Activated CD8-positive, alpha-beta T cell treated with anti-CD3 and anti-CD28 coated beads for 36 hours (primary cell): ENCODE measurements at places on chromosomes 6 and 20.

DNA sequence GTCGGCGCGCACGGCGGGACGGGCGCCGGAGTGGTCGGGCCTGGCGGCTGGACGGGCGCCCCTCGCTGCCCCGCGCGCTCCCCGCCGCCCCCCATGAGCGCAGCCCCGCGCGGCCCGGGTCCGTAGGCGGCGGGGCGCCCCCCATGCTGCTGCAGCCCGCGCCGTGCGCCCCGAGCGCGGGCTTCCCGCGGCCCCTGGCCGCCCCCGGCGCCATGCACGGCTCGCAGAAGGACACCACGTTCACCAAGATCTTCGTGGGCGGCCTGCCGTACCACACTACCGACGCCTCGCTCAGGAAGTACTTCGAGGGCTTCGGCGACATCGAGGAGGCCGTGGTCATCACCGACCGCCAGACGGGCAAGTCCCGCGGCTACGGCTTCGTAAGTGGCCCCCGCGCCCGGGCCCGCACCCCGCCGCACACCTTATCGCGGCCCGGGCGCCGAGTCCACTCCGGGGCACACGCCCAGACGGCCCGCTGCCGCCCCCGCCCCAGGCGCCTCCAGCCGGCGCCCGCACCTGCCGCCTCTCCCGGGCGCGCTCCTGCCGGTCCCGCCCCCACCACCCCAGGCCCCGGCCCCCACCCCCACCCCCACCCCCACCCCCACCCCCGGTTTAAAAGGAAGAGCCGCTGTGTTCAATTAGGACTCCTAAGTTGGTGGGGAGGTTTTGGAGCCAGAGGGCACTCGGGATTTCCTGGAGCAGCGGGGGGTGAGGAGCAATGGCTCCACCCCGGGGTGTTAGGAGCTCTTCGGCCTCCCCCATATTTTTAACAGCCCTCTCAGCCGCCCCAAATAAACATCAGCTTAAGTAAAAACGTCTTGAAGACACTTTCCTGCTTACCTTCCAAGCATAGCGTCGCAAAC is 474 bp downstream of the RBM38 start:
- DNase-seq, result peak; percentile 56

DNA sequence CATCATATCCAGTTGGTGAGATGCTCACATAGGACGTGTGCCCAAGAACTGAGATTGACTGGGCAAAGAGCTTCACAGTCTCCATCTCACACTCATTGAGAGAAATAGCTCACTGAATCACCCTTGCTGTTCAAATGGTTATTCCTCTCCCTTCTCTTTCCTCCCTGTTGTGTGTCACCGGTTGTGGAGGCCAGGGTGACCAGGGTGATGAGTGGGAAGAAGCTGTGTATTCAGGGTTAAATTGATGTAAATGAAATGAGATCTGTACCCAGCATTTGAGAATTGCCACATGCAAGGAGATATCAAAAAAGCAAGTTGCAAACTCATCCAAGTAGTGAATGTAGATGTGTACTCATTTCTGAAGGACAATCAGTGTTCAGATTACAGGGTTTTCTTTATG is 36.6 kb upstream of the VAPB start:
- peak; percentile 19 for DNase-seq

GRCh38 chr20:33796263-33796906 is 14.8 kb upstream of the CHMP4B start:
- no peak for DNase-seq

GRCh38 chr6:106574741-106575458 is 54.4 kb downstream of the RTN4IP1 start:
- DNase-seq, result no peak

DNA sequence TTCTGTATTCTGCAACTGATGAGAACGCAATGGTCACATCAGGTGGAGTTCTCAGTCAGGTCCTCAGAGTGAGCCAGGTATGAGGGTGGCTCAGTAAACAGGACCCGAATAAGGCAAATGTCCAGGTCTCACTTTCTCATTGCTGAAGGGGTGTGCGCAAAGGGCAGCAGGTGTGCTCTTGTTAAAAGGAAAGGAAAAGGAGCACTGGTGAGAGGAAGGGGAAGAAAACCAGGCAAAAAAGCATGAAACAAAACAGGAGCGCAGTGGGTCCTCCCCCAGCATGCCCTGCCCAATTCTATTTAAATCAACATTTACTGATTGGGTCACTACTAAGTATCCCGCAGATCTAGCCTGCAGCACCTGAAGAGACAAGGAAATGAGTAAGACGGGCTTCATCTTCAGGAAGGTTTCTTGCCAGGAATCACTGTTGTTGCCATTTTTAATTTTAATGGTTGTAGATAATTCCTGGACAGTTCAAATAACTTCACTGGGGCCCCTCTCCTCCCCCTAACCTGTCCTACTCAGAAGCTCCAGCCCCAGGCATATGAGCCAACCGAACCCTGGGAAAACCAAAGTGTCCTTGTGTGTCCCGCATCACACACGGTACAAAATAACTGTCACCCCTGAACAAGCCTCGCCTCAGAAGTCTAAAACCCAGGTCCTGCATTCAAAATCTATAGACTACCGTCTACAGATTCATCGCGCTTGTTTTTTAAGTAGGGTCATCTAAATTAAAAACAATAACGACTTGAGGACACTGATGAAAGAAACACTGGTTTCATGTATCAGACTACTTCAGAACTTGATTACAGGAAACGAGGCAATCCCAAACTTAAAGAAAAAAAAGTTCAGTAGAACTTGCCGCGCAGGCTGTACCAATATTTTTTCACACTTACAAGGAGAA is 980 bp downstream of the MBOAT1 start:
- no peak for DNase-seq

- no peak for DNase-seq
Measured at GRCh38 chr6:32819729-32820128, 2.9 kb upstream of the HLA-DOB start.

DNA sequence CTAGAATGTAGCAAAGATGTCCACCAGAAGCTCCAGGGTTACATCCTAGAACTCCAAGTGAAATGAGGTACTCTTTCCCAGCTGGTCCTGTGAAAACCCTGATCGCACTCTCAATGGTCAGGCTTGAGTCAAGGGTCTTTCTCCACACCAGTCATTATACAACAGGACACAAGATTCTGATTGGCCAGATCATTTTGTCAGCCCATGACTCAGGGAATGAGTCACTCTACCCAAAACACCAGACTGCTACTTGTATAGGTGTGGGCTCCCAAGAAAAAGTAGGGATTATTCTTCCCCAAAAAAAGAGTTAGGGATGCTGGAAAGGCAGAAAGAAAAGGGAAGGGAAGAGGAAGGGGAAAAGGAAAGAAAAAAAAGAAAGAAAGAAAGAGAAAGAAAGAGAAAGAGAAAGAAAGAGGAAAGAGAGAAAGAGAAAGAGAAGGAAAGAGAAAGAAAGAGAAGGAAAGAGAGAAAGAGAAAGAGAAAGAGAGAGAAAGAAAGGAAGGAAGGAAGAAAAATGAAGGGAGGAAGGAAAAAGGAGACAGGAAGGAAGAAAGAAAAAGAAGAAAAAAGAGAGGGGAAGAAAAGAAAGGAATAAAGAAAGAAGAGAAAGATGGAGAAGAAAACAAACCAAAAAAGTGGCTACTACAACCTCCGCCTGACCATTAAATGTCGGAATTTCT is 30.5 kb downstream of the ANKEF1 start:
- no peak for DNase-seq

DNA sequence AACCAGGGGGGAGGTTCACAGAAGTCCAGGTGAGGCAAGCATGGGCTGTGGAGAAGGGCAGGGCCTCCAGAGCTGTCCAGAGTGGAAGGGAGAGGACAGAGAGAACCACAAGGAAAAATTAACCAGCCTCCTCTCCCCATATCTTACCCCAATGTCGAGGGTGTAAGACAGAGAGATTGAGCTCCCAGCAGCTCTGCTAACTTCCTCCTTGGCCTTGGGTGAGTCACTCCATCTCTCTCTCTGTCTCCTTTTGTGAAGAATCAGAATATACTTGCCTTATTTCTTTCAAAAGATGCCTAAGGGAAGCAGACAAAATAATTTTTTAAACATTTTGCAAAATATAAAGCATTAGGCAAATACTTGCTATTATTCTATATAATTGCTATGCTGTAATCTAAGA is 58.3 kb upstream of the IYD start:
- no peak for DNase-seq

DNA sequence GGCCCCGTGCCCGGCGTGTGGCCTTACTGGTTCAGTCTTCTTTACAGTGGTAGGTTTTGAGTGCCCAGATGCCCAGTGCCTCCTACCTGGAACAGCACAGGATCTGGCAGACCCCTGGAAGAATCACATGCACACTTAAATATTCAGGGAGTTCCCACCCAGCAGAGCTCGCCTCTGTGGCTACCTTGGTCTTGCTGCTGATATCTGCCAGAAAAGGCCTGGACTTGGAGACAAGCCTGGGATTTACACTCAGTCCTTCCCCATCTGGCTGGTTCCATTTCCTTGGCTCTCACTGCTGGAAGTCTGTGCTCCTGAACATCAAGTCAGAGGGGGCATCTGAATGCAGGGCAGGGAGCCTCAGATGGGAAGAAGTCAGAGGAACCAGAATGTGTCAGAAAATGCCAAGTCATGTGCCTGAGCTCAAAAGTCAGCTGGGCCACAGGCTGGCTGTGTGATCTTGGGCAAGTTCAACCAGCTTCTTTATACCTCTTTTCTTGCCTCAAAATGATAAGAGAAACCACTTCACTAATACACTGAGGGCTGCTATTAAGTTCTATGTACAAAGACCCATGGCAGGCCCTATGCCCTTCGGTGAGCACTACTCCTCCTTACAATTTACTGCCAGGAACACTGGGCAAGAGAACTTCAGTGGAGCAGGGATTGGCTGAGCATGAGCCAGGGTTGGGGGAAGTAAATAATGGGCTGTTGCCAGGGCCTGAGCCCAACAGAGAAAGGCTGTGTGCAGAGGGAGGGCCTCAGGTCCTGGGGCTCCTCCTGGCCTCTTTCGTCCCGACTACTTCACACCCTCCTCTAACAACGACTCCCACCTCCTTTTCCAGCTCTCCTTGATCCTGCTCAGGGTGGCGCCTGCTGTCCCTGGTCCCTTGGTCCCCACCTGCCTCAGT is 158.1 kb upstream of the PROKR2 start:
- DNase-seq, result no peak

GRCh38 chr20:38159566-38159956 is 5.5 kb downstream of the TGM2 start:
- DNase-seq, result no peak

DNA sequence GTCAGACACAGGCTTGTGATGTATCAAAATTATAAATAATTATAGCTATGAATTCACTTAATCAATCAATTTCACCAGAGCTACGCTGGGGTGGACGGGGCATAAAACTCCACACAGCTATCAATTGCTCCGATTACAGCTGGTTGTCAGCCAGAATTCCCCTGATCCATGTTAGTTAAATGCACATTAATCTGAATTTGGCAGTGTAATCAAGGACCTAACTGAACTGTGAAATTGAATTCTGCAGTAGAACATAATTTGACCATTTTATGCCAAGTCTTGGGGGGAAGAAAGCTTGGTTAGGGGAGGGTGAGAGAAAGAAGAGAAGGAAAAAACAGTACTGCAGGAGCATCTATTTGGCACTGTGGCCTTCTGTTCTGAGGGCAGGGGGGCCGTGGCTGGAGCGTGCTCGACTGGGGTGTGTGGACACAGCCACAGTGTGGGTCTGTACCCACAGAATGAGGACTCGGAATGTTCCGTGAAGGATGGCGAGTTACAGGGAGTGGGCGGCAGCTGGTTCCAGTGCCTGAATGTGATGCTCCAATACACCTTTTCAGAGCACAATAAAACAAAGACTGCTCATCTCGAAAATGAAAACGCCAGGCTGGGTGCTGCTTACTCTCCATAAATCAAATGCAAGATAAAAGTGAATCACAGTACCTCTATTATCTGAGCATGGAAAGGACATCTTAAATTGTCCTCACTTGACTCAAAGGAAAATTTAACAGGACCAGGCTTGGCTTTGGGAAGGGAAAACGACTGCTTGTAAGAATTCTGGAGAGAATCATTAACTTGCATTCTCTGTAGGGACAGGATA is 59.2 kb downstream of the LAMP5 start:
- no peak for DNase-seq

GRCh38 chr6:79307321-79308036 is 73.0 kb upstream of the HMGN3 start:
- DNase-seq, result no peak

DNA sequence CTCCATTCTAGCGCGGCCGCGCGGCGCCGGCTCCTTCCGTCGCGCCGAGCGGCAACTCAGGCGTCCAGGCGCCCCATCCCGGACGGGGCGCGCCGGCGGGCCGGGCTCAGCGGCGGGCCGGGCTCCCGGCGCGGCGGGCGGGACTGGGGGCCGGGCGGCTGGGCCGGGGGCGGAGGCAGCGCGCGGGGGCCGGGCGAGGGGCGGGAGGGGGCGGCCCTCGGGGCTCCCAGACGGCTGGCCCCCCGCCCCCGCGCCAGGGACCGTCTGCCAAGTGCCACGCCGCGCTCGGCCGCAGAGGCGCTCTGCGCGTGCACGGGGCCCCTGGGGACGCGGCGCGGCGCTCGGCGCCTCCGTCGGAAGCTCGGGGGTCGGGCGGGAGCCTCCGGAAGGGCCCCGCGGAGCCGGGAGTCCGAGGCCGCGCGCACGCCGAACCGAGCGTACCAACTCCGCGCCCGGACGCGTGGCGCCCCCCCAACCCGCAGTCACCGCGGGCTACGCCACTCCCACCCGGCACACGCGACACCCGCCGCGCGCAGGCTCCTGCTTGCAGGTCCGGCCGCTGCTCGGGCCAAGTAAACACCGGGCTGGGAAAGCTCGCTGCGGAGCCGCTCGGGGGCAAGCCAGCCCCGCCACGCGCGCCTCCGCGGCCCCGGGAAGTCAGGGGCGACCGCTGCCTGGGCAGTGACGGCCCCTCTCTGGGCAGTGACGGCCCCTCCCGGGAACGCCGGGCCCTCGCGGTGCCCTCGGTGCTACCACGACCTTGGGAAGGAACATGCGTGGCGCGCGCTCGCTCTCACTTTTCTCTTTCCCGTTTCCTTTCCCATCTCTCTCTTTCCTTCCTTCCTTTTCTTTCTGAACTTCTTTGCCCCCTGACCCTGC is at the start of gene PREX1:
PREX1 (minus strand) TSS at position 145 of the 879 bp plus-strand sequence; CDS start at position 6, 139 bp downstream.
- peak; percentile 82 for DNase-seq

GRCh38 chr20:19819149-19819548 is 61.1 kb downstream of the RIN2 start:
- no peak for DNase-seq

DNA sequence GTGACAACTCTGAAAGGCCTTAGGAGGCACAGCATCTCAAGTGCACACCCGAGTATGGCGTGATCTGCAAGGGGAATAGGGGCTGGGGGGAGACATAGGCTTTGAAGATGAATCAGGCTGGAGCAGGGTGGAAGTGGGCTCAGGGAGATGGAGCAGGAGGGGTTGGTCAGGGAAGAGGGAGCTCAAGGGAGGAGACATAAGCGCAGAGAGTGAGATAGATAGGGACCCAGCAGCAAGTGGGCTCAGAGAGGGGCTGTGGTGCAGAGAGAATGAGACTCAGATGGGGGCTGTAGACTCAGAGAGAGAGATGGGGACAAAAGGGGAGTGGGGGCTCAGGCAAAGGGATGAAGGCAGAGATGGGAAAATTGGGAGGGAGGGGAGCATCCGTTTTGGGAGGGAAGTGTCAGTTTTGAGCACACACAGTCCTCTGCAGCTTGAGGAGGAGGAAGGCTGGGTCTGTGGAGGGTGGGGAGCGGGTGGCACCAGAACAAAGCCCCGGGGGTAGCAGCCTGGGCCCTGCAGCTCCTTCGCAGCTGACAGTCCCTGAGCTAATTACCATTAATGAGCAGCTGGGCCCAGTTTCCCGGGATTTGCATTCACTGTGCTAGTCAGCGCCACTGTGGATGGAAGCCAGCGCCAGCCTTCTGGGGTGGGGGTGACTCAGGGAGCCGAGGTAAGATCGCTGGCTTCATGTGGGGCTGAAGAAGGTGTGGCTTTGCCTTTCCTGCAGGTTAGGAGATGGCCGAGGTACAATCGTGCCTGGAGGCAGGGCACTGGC is 18.7 kb downstream of the SRXN1 start:
- DNase-seq, result no peak

- DNase-seq, result peak; percentile 78
Measured at GRCh38 chr6:30463651-30464618, 25.4 kb upstream of the HLA-E start.
